Hematopoietic multipotent progenitor cell treated with erythropoietin and hydrocortisone succinate and interleukin-3 and kit ligand, for 4 days (in vitro differentiated cells): ENCODE measurements at places on chromosomes 1 and 21.
A peak's percentile ranks its signal among the peaks of the same experiment; 100 is the strongest.

DNA sequence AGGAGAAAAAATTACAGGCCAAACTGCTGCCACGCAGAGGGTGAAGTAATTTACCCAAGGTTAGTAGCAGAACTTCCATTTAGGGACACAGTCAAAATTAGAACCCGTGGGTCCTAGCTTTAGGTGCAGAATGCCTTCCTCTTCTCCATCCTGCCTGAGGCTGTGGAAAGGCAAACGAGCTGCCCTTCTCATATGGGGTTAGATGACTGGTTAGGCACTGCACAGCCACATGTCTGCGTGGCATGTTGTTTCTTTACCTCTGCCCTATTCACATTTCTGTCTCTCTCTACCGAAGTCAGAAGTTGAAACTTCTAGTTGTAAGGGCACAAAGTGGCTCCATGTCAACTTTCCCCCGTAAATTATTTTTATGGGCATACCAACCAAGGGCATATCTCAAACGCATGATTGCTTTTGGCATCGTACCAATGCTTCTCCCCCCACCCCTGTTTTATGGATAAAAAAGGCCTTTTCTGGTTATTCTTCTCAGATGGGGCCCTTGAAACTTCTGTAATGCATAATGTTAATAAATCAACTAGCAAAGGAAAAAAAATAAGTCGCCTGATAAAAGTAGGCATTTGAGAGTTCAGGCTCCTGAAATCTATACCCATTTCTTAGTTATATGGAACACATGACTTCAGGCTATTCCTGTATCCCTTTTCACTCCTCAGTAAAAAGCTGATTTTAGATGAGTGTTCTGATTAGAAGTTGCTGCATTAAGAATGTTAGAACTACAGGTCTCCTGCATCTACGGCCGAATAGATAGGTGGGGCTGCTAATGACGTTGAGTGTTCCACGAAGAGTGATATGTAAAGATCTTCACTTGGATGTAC lies 139.6 kb upstream of the NRIP1 start:
- DNase-seq, result no peak

DNA sequence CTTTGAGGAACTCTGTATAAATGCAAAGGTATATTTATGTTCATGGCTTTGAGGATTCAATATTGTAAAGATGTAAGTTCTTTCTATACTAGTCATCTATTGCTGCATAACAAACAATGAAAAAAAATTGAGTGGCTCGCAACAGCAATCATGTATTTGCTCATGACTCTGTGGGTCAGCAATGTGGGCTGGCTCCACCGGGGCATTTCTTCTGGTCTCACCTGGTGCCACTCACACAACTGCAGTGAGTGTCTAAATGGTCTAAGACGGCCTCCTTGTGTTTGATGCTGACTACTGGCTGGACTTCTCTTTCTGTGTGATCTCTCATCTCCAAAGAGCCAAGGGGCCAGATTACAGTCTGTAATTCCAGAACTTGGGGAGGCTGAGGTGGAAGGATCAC lies 45.1 kb upstream of the EXO1 start:
- DNase-seq, result no peak

DNA sequence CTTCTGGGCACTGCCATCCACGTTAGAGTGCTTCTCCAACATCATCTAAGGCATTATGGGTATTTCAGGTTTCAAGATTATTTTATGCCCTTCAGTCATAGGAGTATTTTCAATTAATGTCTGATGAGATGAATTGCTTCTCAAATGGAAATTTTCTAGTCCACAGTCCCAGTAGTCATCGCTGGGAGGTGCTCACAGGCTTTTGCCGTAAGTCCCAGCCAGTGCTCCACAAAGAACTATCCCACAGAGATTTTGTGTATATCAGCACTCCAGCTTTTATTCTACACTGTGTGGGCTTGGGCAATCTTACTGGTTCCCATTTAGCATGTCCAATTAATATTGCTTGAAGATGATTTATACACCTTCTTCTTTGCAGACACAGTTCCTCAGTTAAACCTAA lies 61.0 kb downstream of the SMYD2 start:
- no peak for DNase-seq

GRCh38 chr1:41728403-41729202 lies 190.1 kb downstream of the HIVEP3 start:
- peak; percentile 41 for DNase-seq

- no peak for DNase-seq
Observed at GRCh38 chr1:60863131-60863530, 219.2 kb upstream of the NFIA start.

DNA sequence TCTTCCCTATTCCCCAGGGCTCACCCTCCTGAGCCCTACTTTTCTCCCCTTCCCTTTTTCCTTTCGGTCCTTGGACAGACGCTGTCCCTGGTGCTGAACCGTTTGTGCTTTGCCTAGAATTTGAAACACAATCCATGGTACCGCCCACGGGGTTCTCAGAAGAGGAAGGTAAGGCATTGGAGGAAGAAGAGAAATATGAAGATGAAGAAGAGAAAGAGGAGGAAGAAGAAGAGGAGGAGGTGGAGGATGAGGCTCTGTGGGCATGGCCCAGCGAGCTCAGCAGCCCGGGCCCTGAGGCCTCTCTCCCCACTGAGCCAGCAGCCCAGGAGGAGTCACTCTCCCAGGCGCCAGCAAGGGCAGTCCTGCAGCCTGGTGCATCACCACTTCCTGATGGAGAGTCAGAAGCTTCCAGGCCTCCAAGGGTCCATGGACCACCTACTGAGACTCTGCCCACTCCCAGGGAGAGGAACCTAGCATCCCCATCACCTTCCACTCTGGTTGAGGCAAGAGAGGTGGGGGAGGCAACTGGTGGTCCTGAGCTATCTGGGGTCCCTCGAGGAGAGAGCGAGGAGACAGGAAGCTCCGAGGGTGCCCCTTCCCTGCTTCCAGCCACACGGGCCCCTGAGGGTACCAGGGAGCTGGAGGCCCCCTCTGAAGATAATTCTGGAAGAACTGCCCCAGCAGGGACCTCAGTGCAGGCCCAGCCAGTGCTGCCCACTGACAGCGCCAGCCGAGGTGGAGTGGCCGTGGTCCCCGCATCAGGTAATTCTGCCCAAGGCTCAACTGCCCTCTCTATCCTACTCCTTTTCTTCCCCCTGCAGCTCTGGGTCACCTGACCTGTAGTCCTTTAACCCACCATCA lies 10.4 kb downstream of the BCAN start:
- DNase-seq, result peak; percentile 78

DNA sequence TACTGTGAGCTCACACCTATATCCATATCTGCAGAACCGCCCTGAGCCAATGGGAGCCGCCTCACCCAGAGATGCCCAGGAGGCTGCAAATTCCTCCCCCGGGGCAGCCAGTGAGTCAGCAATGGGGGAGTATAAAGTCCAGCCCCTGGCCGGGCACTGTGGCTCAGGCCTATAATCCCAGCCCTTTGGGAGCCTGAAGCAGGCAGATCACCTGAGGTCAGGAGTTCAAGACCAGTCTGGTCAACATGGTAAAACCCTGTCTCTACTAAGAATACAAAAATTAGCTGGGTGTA lies 5.0 kb upstream of the CLCNKB start:
- DNase-seq, result no peak

GRCh38 chr1:107953556-107953955 lies 11.4 kb downstream of the VAV3 start:
- DNase-seq, result no peak

DNA sequence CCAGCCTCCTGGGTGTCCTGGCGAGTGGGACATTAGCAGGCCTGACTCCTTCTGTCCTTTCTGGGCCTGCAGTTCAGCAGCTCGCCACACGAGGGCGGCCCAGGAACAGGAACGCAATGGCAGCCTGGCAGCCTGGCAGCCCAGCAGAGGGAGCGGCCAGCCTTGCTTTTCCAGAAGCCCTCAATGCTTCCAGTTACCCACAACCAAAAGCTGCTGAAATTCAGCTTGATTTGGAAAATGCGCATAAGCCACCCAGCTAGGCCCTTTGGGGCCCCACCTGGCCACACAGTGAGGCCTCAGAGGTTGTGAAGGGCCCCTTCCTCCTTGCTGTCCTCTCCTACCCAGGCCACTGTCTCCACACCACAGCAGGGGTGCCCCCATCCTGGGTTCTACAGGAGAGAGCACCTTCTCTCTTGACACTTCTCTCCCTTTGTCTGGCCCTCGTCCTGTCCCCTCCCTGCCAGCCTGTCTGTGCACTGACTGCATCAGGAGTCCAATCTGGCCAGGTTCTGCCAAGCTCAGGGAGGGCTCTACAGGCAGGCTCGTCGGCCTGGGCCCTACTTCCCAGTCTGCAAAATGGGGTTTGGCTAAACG lies 103.4 kb upstream of the VAMP3 start:
- DNase-seq, result peak; percentile 91

DNA sequence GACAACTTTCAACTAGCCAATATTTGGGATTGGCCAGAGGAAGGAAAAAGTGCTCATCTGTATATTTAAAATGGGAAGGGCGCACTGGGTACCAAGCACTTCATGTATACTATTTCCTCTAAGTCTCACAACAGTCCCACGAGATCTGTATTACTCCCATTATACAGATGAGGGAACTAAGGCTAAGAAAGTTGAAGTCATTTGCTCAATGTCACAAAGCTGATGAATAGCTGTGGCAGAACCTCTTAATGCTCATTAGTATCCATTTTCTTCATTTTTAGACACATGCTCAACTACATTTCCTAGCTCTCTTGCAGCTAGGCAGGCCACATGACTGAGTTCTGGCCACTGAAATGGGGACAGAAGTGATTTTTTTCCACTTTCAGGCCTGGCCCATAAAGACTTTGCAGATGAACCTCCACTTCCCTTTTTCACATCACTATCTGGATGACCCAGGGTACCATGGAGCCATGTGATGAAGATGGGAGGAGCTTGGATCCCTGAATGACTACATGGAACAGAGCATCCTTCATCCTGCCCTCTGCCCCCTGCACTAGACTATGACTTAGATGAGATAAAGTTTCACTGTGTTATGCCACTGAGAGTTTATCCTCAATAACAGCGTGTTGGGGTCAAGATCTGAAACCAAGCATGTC lies 31.8 kb downstream of the ATF3 start:
- DNase-seq, result peak; percentile 64
